ENCODE measurements at places on chromosomes 3 and 15.
A peak's percentile ranks its signal among the peaks of the same experiment; 100 is the strongest.

- DNase-seq, result no peak
Measured at GRCh38 chr3:10648181-10648580, 142.8 kb upstream of the ATP2B2 start.

DNA sequence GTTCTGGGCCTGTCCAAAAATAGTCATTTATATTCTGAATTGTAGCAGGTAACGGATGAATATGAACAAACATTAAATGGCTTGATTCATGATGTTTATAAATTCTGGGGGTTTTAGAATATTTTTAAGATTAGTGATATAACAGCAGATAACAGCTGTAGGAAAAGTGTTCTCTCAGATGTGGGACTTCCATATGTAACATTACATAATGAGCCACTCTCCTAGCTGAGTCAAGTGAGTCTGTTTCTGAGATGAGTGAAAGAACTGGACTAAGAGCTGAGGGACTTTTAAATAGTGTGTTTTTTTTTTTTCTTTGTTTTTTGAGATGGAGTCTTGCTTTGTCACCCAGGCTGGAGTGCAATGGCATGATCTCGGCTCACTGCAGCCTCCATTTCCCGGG is 13.9 kb downstream of the YEATS2 start:
- DNase-seq, result no peak

DNA sequence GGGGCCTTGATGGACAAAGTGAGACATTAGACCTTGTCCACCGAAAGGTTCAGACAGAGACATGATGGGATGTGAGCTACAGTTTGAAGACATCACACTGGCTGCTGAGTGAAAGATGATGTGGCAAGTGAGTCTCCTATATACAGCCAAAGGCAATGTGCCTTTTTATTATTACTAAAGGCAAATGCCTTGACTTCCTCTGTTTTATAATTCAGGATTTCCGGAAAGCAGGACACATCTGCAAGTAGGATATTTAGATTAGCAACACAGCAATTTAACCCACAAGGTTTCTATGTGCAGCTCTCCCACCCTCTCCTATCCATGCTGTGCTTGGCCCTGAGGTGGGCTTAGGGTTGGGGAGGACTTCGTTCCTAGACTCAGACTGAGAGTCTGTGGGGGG is 20.7 kb downstream of the SPATA12 start:
- no peak for DNase-seq

DNA sequence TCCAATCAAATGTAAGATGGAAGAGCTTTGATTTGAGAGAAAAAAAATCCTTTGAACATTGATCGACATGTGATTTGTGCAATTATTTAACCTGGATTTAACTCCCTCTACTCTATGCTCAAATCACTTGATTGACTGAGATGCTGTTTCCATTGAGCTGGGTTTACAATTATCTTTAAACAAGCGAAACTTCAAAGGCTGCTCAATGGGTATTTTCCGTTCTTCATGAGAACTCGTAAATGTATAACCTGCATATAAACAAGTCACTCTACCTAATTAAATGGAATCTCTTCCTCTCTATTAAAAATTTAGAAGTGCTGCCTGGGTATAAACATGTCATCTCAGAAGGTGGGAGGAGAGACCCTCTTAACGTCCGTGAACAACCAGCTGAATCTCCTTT is 71.9 kb downstream of the ANXA2 start:
- no peak for DNase-seq

- no peak for DNase-seq
Measured at GRCh38 chr3:150423761-150424160, 15.7 kb downstream of the TSC22D2 start.

GRCh38 chr3:2099028-2099671 is 484 bp downstream of the CNTN4 start:
- DNase-seq, result no peak

- no peak for DNase-seq
Measured at GRCh38 chr3:11002371-11002807, 9.8 kb downstream of the SLC6A1 start.

- peak; percentile 93 for DNase-seq
Measured at GRCh38 chr15:89998141-89998661, 2.9 kb upstream of the ZNF710 start.

GRCh38 chr3:47104259-47104658 is 59.7 kb downstream of the SETD2 start:
- DNase-seq, result no peak

GRCh38 chr15:35986191-35986721 is 440.3 kb upstream of the DPH6 start:
- DNase-seq, result no peak

DNA sequence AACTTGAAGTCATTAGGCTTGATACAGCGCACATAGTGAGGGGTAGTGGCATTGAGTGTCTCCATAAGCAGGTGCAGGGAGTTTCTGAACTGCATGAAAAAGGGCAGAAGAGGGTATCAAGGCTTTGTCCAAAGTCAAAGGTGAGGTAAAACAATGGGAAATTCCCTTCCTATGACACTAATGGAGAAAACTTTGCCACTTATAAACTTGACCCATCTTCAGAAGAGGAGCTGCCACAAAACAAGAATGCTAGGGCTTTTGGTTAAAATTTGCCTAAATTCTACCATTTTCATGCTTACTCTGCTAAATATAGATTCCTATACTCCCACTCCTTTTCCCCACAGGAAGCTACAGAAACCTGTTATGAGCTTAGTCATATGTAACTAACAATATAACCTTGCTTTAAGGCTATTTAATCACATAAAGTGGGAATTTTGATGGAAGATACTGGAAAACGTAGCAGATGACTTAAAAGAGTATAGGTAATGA is 87.5 kb upstream of the MYO5C start:
- DNase-seq, result no peak

GRCh38 chr3:180306691-180307090 is 270.0 kb upstream of the PEX5L start:
- DNase-seq, result peak; percentile 42

DNA sequence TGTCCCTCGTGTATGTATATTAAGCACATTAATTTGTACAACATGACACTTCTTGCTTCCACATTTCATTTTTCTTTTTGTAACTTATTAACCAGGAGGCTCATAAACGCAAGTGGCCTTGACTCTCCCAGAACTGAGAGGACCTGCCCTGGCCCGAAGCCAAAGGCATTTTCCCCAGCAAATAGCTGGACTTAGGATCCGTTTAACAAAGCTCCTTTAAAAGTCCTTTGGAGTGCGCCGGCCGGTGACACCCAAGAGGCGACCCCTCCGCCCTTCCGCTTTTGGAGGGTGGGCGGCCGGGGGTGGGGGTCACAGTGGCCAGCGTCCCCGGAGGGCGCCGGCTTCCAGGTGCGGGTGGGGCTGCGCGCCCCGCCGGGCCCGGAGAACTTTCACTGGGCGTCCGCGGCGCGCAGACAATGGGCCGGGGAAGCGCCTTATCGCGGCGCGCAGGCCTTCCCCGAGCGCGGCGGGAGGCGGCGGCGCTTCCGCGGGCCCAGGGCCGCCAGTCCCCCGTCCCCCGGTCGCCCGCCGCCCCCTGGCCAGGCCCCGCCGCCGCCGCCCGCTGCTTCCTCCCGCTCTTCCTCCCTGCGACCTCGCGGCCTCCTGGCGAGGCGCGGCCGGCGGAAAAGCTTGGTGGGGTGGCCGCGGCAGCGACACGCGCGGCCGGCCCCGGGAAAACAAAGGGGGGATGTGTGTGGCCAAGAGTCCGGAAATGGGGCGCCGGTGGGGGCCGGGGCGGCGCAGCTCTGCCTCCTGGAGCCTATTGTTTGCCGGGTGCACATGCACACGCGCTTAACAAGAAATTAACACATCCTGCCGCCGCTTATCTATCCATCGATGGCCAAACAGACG is 613.4 kb downstream of the MCTP2 start:
- DNase-seq, result no peak

GRCh38 chr3:126961191-126961790 is 21.6 kb upstream of the PLXNA1 start:
- peak; percentile 25 for DNase-seq

- DNase-seq, result peak; percentile 29
Measured at GRCh38 chr15:38002883-38003477, 68.5 kb downstream of the TMCO5A start.

DNA sequence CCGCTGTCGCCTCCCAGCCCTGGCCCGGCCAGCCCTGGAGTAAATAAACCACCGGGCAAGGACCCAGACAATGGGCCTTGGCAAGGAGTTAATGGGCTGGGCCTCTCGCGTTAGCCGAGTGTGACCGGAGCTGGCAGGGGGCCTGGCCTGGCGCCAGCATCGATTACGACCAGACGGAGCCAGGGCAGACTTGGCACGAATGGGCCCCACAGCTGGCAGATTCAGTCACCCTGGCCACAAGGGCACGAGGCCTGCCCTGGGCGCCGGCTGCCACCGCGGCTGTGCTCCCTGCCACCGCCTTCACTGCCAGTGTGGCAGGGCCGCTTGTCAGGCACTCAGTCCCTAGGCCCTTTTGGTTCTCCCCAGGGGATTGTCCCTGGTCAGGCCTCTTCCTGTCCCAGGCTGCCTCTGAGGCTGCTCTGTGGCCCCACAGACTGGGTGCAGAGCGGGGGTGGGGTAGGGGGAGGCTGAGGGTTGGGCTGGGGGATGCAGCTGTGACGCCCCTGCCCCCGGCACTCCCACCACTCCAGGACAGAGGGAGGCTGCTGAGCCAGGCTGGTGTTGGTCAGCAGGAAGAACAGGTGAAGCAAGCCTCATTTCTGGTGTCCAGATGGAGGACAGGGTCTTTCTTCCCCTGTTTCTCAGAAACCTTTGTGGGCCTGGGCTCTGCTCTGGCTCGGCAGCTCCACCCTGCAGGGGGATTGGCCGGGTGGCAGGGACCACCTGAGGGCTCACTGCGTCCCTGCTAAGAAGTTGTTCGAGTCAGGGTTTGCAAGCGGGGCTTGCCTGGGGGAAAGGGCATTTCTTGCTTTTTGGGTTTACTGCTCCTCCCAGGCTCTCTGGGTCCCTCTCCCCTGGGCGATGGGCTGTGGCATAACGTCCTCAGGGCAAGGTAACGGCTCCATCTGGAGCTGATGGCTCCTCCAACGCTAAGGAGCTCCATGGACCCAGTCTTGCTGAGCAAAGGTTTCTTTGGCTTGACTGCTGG is 30.5 kb upstream of the SRP14 start:
- no peak for DNase-seq

DNA sequence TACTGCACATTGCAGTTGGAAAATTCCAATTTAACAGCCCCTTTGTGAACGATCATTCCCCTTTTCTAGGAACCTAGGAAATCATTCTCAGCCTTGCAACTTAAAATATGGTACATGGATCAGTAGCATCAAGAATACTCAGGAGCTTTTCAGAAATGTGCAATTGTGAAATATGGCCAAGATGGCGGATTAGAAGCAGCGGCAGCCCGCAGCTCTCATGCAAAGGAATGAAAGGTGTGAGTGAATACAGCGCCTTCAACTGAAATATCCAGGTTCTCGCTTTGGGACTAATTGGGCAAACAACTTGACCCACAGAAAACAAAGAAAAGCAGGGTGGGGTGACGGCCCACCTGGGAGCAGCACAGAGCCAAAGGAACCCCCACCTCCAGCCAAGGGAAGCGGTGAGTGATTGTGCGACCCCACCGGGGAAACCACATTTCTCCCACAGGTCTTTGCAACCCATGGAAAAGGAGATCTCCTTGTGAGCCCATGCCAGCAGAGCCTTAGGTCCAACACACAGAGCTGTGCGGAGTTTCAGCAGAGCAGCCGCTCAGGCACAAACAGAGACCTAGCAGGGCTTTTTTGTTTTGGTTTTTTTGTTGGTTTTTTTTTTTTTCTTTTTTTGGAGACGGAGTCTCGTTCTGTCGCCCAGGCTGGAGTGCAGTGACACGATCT is 7.6 kb upstream of the AVEN start:
- DNase-seq, result no peak

GRCh38 chr15:31487811-31488436 is 161.3 kb downstream of the KLF13 start:
- no peak for DNase-seq

DNA sequence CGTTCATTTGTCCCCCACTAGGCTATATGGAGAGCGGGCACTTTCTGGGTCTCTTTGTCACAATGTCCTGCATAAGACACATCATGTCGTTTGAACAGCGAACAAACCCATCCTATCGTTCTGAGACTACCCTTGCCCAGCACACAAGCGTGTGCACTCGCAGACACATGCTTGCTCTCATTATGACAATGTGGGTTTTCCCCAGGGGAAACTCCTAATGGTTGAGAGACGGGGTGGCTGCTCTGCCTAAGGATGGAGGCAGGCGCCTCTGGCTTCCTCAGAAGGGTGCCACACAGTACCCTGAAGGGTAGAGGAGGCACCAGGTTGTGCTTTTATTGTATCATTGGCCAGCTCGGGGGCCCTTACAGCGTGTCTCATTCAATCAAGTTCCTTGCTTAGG is 51.0 kb upstream of the MYZAP start:
- no peak for DNase-seq

GRCh38 chr3:111465081-111465670 is 76.8 kb upstream of the CD96 start:
- DNase-seq, result no peak

- no peak for DNase-seq
Measured at GRCh38 chr15:93825682-93826081, 405.7 kb upstream of the MCTP2 start.

DNA sequence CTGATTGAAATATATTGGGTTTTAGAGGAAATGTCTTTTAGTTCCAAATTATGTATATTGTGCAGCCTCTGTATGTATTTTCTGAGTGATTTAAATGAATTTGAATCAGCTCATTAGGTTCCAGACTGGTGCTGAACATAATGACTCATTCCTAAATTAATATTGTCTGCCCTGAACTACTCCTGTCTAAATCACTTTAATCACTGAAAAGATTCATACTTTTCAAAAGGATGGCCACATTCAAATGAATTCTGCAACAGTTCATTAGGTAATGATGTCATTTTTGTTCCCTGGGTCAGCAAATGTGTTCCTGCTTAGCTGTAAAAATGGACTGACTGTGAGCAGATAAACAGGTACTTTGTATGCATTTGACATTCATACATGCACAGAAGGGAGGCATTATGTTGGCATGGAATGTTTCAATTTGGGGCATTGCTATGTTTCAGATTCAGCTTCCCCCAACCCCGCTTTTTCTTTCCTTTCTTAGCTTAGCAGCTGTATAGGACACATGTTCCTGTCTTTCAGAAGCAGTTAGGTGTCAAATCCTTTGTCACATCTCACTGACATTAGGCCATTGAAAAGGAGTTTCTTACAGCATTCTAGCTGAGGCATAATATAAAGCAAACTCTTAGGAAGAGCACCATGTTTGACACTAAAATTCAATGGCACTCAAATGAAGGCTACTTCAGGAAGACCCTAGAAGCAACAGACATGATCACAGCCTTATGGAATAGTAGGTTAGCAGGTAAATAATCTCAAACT is 318.5 kb upstream of the ARPP21 start:
- DNase-seq, result no peak

DNA sequence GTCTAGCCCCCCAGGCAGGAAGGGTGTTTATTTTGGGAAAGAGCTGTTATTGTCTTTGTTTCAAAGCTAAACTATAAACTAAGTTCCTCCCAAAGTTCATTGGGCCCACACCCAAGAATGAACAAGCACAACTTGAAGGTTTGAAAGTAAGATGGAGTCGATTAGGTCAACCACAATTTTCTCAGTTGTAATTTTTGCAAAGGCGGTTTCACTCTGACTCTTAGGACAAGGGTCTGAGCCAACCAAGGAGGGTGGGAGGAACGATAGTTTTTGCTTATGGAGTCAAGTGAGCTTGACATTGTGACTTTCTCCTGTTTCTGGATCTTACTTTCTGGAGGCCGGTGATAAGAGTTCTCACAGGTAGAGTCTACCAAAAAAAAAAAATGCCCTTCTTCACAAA is 5.8 kb upstream of the ZNF770 start:
- no peak for DNase-seq
